ENCODE measurements at places on chromosomes 16 and 17.

GRCh38 chr16:29290631-29291247, 115.8 kb downstream of the NPIPB11 start:
- DNase-seq, result peak; percentile 77

DNA sequence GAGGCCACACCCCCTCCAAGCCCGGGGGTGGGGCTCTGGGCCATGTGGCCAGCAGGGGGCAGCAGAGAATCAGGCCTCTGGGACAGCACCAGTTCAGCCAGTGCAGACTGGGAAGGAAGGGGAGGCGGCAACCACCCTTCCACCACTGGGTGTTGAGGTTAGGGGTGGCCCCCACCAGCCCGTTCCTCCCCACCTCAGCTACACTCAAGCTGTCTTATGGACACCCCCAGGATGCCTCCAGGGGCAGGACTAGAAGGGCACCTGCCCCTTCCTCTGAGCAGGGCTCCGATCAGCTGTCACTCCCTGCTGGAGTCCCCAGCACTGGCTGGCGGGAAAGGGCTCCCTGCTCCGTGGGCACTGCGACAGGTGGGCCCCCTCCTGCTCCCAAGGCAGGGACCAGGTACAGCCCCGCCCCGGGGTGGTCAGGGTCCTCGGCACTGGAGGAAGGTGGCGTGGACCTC, 21.8 kb downstream of the KATNB1 start:
- DNase-seq, result peak; percentile 92

DNA sequence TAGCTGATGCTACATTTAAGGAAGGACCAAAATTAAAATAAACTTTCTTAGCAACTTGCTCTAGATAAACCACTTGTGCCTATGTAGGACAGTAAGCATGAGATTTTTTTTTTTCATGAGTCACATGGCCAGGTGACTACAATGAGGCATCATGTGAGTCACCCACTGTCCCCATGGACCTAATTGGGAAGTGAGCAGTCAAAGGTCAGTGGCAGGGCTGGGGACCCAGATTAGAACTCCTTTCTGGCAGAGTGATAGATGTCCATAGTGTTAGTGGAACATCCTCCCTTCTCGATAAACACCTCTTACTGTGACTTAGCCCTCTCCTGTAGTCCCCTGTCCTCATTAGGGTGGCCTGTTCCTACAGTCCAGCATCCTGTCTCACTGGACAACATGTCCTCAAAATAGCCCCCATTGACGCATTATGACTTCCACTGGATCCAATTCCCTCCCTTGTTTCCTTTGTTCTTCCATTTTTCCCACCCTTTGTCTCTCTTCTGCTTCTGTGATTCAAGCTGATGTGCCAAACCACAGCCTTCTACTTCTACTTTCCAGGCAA, 12.4 kb downstream of the ITGB3 start:
- no peak for DNase-seq

GRCh38 chr17:81854974-81855774, 5.2 kb downstream of the P4HB start:
- DNase-seq, result no peak

GRCh38 chr16:28293601-28293960, 1.3 kb downstream of the SBK1 start:
- DNase-seq, result no peak

GRCh38 chr17:41977991-41978390, 11.4 kb downstream of the CNP start:
- no peak for DNase-seq

- no peak for DNase-seq
Observed at GRCh38 chr16:4489030-4489429, 12.8 kb downstream of the HMOX2 start.

DNA sequence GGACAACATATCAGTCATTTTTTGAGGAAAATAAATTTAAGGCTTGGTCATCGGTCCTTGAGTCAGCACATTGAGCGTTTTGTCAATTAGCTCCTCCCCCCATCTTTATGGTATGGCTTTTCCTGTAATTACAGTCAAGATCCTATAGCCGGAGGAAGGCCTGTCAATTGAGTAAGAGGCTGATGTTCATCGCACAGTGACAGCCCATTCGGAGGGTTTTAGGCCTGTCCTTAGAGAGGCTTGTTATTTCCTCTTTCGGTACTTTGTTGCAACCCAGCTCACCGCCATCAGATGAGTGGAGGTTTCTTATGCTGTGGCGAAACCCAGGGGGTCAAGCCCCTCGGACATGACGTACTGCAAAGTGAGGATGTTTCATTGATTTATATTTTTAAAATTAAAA, 395.2 kb downstream of the WWOX start:
- no peak for DNase-seq

- DNase-seq, result no peak
Observed at GRCh38 chr16:17641990-17642389, 171.2 kb upstream of the XYLT1 start.

DNA sequence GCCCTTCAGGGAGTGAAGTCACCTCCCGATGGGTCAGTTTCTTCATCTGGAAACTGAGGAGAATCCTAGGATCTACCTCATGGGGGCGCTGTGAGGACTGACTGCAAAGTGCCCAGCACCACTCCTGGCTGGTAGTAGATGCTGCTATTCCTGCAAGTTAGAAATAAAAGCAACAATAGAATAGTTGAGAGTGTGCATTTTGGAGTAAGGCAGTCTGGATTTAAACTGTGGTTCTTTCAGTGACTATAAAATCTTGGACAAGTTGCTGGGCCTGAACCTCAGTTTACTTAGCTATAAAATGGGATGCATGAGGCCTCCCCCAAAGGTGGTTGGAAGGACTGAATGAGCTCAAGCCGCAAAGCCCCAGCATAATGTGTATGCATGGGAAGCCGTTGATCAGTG, 70.6 kb downstream of the CYB5B start:
- peak; percentile 46 for DNase-seq

- peak; percentile 54 for DNase-seq
Observed at GRCh38 chr16:75244844-75245758, 6.3 kb downstream of the BCAR1 start.

DNA sequence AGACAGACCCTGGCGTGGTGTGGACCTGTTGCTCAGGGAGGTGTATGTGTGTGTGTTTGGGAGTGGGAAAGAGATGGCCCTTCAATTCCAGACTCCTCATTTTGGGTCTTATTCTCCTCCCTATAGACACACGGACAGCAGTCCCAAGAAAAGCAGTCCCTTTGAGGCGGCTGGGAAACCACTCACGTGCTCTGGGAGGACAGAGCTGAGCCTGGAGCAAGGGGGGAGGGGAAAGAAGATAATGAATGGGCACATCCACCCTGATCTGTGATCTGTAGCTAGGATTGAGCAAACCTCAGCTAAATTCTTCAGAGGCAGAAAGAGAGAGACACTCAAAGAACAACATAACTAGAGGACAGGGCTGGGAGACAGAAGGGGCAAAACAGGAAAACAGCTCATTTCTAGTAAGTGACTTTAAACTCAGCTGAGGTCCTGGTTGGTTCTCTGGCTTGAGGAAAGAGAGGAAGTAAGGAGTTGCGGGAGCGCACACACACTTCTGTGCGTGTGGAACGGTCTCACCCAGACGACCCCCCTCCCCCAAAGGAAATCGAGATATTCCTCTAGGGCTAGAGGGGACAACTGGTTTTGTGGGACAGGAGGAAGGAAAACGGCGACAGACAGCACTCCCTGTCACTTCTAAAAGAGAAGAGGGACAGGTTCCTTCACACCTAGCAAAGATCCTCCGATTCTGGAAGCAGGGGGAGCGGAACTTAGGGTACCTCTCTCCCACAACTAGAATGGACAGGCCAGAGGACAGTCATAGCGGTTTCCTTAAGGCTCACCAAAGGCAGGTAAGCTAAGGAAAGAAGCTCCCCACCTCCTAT, 658 bp downstream of the RAB5C start:
- no peak for DNase-seq

DNA sequence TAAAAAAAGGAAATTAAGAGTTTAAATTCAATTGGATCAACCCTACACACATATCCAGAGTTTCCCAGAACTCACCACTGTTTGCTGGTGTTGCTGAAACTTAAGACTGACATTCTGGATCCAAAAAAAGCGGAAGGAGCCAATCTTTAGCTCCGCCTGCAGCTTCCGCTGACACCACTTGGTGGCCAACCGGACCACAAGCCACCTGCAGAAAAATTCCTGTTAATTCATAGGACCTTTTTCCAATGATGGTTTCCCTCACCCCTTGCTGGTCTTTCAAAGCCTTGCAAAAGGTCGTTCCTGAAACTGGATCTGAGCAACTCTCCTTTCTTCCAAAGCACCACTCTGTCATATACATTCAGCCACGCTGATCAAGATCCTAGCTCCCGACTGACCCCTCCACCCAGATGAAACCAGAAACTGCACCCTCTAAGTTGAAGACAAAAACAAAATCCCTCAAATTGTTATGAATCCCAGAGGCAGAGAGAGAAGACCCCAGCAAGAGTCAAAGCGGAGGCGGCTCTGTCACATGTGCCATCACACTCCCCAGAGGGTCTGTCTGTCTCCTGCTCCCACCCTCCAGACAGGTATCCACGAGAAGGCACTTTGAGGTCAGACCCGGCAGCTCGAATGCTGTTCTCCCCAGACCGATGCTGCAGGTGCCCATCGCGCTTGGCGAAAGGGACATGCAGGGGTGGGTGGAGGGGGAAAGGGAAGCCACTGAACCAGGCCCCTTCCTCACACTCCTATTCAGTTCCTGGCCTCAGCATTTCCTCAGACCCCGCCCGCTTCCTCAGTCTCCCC, 773 bp downstream of the BLTP2 start:
- peak; percentile 29 for DNase-seq

- DNase-seq, result no peak
Observed at GRCh38 chr17:80791758-80792284, 199.8 kb upstream of the CHMP6 start.

GRCh38 chr17:14986127-14986526, 279.0 kb downstream of the PMP22 start:
- DNase-seq, result no peak

- DNase-seq, result no peak
Observed at GRCh38 chr17:67696347-67696746, 21.4 kb upstream of the NOL11 start.

GRCh38 chr16:57145046-57146021, 40.5 kb downstream of the PSME3IP1 start:
- no peak for DNase-seq

GRCh38 chr16:62225675-62226074, 189.4 kb upstream of the CDH8 start:
- peak; percentile 96 for DNase-seq

GRCh38 chr16:50679266-50679665, 1.8 kb downstream of the SNX20 start:
- DNase-seq, result no peak

GRCh38 chr17:82684228-82684841, 14.2 kb downstream of the RAB40B start:
- no peak for DNase-seq

GRCh38 chr16:49348408-49349176, 25.0 kb upstream of the C16orf78 start:
- DNase-seq, result no peak

DNA sequence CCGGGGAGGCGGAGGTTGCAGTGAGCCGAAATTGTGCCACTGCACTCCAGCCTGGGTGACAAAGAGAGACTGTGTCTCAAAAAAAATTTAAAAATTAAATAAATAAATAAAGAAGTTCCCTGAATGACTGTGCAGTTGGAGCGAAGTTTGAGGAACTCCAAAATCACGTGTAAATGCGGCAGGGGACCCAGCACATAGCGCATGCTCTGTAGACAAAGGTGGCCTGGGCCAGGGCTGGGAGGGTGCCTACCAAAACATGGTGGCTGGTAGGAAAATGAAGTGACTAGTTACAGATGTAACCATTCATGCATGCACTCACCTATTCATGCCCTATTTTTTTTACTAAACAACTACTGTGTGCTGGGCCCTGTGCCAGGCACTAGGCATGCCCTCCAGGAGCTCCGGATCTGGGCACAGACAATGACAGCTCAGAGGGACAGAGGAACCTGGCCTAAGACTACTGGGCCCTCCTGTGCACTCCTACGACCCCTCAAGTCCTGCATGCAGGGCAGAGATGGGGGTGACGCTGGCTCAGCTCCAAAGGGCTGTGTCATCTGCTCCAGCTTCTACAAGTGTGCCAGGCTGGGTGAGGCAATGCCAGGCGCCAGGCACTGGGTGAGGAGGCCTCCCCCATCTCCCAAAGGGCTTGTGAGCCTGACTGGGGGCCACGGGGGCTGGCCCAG, 65.3 kb downstream of the RMI2 start:
- DNase-seq, result no peak

DNA sequence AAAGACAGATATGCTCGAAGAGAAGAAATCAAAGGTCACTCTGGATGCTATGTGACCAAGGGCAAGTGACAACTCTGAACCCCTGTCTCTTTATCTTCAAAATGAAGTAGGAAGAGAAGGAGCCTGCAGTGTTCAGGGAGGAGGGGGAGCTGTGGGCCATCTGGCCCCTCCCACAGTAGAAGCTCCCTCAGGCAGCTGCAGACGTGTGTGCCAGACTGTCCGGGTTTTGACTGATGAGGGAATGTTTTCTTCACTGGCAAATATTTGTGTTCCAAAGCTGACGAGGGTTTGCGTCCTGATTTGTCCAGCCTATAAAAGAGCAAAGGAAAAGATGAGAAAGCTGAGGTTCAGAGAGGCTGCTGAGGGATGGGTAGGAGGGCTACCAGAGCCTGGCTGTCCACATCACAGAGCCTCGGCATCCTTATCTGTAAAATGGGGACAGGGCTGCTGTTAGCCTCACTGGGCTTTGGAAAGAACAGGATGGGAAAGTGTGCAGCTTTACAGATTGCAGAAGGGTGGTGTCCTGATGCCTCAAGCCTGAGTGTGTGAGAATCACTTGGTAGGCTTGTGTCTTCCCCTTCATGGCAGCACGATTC, 1.8 kb upstream of the GINS2 start:
- no peak for DNase-seq

DNA sequence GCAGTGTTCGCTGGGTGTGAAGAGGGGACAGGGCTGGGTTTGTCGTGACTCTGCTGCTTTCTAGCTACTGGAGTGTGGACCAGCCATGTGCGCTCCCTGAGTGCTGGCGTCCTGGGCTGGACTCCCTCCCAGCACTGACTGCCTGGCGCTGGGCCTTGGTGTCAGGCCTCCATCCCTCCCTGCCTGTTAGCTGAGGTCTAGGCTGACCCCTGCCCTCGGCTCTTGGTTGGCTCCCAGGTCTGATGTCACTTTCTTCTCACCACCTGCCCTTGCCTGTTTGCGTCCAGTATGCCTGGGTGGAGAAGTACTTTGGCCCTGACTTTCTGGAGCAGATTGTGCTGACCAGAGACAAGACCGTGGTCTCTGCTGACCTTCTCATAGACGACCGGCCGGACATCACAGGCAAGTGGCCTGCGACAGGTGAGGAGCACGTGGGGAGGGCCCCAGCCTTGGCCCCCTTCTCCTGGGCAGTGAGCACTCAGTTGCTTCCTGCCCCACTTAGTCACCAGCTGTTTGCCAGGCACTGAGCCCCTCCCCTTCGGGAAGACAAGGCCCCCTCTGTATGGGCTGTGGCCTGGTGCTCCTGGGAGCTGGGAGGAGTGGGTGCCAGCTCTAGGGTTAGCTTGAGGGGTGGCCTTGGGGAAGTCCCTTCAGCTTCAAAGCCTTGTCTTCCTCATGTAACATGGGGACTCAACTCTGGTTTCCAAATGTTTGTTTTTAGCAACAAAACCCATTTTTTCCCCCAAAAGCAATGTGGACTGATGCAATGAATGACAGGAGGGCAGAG, 41.5 kb downstream of the NT5M start:
- DNase-seq, result no peak

GRCh38 chr17:7882068-7882467, 6.5 kb upstream of the CHD3 start:
- no peak for DNase-seq

- no peak for DNase-seq
Observed at GRCh38 chr16:75107505-75107904, 9.1 kb downstream of the LDHD start.
